Islet precursor cell (in vitro differentiated cells): ENCODE measurements at places on chromosomes 2 and 18.
A peak's percentile ranks its signal among the peaks of the same experiment; 100 is the strongest.

GRCh38 chr2:98507891-98508708 lies 63.4 kb downstream of the INPP4A start:
- no peak for DNase-seq

DNA sequence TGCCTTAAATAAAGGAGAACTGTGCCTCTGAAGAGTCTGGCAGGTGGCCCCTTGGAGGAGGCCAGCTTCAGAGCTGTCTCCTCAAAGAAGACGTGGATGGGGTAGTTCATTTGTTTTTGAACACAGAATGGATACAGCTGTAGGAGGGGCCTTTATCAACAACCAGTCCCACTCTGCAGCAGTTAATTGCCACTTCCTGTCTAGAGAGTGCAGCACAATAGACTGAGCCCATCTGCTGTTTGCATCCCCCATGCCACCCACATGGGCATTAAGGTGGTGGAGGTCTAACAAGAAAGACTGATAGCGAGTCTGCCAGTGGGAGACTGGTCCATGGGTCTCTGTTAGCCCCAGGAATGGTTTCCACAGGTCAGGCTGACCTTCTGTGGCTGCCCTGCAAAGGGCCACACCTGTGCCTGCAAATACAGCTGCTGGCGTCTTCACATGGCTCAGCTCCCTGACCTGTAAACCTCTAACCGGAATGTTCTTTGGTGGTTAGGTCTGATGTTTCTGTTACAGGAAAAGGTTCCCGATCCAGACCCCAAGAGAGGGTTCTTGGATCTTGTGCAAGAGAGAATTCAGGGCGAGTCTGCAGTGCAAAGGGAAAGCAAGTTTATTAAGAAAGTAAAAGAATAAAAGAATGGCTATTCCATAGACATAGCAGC lies 153.3 kb upstream of the ITGA6 start:
- no peak for DNase-seq

- no peak for DNase-seq
These were observed 212.7 kb downstream of the PLCL1 start for GRCh38 chr2:198017068-198017467.

- no peak for DNase-seq
These were observed 469.0 kb downstream of the EPHA4 start for GRCh38 chr2:221102896-221103688.

DNA sequence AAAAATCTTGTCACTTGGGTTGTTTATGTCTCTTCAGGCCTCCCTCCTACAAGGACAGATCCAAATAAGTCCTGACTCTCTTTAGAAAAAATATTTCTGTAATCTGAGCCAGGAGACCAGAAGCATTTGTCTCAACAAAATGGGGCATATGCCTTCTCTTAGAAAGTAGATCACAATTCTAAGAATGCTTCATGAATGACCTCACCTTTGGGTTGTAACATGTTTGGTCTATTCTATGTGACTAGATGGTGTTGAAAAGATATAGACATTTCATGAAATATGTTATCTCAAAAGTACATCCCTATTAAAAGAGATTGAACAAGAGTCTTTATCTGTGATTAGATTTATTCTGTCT lies 159.0 kb upstream of the SETBP1 start:
- no peak for DNase-seq

- DNase-seq = no peak
These were observed 30.9 kb upstream of the ICOS start for GRCh38 chr2:203905656-203906055.

- no peak for DNase-seq
These were observed 24.7 kb downstream of the COPS7B start for GRCh38 chr2:231810905-231811304.

GRCh38 chr2:23900541-23901322 lies 26.2 kb downstream of the ATAD2B start:
- DNase-seq = peak; percentile 50

- DNase-seq = peak; percentile 78
These were observed 431.4 kb upstream of the TNP1 start for GRCh38 chr2:217291259-217291658.

DNA sequence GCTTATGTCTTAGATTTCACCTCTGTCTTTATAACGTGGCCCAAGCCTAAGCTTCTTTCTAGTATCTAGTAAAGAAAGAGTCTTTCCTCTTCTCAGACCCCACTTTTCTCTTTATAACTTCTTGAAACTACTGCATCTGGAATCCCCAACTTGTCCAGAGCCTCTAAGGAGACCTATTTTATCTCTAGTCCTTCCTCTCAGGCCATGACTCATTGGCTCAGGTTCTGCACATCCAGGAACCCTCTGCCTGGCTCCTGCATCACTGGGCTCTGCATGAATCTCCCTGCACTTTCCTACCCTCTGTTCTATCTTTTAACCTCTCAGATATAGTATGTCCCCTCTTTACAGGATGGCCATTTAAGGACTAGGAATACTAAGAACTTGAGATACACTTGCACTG lies 124.7 kb downstream of the DNAH6 start:
- DNase-seq = no peak

GRCh38 chr2:233142355-233142897 lies 82.3 kb downstream of the INPP5D start:
- DNase-seq = no peak

GRCh38 chr2:69936906-69937305 lies 22.0 kb downstream of the MXD1 start:
- DNase-seq = peak; percentile 75

GRCh38 chr2:119513832-119514231 lies 10.5 kb downstream of the SCTR start:
- no peak for DNase-seq

- no peak for DNase-seq
These were observed 321.9 kb upstream of the GALNT5 start for GRCh38 chr2:156935616-156936015.

DNA sequence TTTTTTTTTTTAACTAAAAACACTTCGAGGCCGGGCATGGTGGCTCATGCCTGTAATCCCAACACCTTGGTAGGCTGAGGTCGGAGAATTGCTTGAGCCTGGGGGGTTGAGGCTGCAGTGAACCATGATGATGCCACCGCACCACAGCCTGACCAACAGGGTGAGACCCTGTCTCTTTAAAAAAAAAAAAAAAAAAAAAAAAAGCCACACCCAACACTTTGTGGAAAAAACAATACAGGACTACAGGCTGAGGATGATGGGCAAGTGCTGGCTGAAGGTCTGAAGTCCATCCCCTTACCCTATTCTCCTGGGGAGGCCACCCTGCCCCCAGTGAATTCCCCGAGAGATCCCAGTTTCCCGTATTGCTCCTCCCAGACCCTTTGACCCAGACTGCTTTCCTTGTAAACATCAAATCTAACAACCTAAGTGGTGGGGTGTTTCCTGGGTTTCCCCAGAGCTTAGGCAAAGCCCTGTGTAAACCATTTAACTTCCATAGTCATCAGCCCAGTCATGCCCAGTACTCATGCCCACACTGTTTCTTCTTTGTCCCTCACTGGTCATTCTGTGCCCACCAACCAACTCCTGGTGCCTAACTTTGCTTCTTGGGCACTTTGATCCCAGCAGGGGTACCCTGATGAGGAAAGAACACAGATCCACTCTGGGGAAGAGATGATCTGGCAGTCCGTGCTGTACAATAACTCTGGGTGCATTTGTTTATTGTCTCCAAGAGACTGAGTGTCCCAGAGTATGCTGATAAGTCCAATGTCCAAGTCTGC lies 5.8 kb upstream of the TMEM37 start:
- no peak for DNase-seq

DNA sequence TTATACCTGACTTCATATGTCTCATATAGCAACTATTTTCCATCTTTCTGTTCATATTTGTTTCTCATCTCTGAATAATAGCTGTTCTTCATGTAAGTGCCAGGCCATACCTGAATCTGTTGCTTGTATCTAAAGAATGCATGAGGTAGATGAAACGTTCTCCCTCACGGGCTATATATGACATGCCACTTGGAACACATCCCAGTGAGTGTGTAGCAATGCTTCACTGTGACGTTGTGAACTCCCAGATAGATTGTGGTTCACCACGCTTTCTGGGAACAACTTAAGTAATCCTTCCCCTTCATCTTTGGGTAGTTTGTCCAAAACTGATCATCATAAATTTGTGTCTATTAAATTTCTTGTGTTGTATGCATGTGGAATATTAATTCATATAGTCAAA lies 60.1 kb downstream of the RDH14 start:
- DNase-seq = no peak

DNA sequence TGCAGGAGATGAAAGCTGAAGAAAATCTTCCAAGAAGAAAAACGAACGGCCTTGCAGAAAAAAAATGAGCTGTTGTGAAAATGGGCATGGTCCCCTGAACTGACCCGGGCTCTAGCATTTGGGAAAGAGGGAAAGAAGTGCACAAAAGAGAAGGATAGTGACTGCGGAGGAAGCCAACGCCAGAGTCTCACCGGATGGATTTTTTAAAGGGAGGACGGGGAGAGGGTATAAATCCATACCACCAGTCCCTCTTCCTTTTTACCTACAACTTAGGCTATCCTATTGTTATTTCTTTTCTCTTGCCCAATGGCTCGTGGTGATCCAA lies 601 bp downstream of the WDR35 start:
- no peak for DNase-seq

DNA sequence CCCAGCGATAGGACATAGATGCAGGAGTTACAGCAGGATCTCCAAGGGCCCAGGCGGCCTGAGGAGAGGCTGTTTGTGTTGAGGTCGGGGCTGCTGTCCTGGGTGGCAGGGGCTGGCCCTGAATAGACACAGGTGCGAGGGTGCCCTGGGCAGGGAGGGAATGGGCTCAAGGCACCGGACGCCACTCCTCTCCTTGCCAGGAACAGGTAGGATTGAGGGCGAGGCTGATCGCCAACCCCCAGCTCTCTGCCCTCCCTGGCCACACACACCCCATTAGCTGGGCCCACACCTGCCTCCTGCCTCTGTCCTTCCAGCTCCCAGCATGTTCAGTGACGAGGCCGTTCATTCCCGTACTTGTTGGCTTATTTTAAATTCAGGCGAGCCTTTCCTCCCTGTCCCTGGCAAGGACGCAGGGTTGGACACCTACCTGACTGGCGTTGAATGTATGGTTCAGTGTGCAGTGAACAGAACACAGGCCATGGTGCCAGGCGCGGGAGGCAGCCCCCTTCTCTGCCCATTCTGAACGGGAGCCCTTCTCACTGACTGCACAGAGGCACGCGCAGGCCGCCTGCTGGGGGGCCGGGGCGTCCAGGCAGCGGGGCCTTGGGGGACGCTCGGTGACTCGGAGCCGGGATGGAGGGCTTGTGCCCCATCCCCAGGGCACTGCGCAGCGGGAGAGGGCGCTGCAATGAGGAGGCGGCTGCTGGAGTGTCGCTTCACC lies 41.3 kb upstream of the SNED1 start:
- peak; percentile 46 for DNase-seq

DNA sequence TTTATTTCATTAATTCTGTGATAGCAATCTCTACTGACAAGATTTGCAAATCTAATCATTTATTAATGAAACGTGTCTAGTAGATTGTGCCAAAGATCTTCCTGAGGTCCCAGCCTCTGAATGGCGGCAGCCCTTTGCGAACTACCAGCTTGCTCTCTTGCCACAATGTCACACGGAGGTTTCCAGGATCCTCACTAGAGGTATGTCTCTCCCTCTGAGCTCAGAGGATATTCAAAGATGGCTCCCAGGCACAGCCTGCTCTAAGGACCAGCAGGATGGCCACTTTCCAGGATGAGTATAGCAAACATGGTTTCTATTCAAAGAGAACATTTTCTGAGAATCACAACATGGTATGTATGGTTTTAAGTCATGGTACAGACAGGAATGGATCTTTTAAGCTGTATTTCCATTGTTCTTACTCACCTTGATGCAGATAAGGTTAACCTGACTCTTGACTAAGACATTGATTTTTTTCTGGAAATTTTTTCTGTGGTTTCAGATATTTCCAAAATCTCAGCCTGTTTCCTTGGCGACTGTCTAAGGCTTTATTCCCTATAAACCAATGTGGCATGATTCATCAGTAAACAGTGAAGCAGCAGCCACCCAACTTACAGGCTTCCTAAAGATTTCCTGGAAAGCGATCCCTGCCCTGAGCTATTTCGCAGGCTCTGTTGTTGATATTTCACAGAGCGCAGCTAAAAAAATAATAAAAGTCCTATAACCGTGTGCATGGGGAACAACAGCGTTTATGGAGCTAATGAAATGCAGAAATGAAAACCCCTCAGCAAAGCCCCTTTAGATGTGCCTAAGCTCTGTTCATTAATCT lies 54.1 kb upstream of the KLF7 start:
- no peak for DNase-seq

- DNase-seq = no peak
These were observed 237.1 kb downstream of the TTC32 start for GRCh38 chr2:19664646-19665045.

- no peak for DNase-seq
These were observed 229.5 kb upstream of the MEX3C start for GRCh38 chr18:51426996-51427395.

DNA sequence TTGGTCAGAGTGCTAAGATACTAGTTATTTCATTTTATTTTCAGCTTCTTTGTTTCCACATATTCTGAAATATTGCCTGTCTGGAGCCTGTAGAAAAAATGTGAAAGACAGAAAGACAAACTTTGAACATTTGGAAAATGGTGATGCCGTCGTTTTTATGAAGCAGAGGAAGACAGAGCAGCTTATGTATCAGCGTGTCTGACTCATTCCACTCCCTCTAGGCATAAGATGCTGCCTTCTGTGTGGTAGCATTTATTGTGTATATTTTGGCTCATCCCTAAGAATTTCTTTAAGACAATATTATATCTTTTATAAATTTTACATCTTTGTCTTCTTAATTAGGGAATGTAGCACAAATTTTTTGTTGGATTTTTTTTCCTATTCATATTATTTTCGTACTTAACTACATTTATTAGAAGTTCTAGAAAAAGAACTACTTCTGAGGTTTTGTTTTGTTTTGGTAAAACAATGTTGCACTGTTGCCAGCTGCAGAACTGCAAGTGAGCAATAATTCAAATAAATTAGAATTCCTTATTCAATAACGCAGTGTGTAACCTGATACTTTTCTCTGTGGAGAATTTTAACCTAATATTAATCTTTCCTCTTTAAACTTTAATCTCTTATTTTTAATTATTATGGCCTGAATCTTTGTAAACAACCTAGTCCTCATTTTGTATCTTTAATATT lies 300.4 kb downstream of the ZNF407 start:
- DNase-seq = no peak

- DNase-seq = peak; percentile 53
These were observed 148.0 kb downstream of the SMAD7 start for GRCh38 chr18:48802543-48803290.

- no peak for DNase-seq
These were observed 15.6 kb downstream of the TRABD2A start for GRCh38 chr2:84865181-84865783.

DNA sequence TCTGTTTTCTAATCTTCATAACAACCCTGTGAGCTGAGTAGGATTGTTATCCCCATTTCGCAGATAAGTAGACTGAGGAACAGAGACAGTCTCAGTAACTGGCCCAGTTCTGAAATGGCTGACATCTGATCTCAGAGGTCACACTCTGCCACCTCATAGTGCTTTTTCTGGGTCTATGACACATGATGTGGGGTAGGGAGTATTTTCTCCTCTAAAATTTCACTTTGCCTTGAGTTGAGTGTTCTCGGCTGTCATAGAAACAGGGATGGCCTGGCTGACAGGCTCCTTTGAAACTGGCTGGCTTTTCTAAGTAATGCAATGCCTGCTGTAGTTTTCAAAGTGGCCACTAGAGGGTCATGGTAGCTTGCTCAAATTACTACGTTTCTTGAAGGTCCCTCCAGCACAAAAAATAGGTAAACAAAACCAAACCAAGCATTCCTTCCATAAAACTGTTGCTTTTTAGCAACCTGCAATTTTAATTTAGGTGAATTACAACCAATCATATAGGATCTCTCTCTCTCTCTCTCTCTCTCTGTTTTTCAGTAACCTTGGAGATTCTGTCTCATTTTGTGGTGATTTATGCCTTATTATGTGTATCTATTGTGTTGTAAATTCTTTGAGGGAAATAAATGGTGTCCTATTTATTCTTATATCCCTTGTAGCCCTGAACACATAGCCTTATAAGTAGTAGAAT lies 84.2 kb upstream of the TTN start:
- DNase-seq = peak; percentile 83
